ENCODE measurements at places on chromosomes 2 and 18.

GRCh38 chr2:27216416-27217137, 592 bp upstream of the CAD start:
- DNase-seq = no peak

DNA sequence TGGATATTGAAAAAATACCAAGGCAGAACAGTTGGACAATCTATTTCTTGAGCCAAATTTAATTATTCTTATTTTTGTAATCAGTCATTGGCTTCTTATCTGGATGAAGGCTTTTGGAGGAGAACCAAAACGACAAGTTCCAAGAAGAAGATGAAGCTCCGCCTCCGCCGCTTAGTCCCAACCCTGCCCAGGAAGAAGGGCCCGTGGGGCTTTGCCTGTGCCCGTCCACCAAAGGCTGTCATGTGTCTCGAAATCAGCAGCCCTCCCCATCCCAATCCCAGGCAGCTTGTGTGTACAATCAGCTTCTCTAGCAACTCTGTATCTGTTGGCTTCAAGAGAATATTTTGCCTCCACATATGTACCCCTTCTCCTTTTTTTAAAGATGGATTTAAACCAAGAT, 24.6 kb downstream of the PTRHD1 start:
- no peak for DNase-seq

GRCh38 chr2:97982621-97983020, 13.1 kb downstream of the TMEM131 start:
- no peak for DNase-seq

DNA sequence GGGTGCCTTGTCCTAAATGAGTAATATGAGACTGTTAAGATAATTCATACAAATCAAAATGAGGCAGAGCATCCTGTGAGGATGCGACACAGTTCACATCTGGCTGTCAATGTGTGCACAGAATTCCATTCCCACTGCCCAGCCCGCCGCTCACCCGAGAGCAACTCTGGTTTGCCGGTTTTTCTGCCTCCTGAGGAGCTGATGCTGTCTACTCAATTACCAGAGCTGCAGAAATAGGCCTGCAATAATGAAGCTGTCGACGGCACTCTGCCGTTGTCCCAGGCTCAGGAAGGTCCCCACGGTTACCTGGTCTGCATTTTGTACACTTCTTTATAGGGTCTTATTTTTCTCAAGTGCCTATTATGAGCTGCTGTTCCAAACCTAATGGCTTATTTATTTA, 55.7 kb upstream of the LYPD1 start:
- DNase-seq = no peak

- no peak for DNase-seq
These were observed 204.7 kb downstream of the FBXO15 start for GRCh38 chr18:73942956-73943355.

DNA sequence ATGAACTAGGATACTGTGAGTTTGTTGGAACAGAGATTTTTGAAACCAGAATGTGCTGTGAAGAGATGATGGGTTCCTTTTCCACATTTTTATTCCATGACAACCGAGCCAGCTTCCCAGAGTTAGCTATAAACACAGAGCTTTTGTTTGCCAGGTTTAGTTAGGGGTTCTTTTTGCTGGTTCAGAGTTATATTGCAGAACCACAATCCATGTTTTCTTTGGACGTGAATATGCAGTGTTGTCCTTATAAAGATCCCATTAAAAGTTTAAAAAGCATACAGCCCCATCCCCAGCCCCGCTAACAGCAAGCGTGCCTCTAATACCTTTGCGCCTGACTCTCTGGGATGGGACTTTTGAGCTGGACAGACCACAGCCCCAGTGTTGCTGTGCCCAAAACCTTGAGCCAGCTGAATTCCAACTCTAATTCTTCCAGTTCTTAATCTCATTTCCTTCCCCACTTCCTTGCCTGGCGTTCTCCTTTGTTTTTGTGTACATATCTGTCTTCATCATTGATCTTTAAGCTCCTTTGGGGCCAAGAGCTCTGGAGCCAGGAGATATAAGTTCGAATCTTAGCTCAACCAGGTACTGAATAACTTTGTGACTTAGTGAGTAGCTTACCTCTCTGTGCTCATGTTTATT, 72.3 kb downstream of the SPATS2L start:
- DNase-seq = peak; percentile 88

DNA sequence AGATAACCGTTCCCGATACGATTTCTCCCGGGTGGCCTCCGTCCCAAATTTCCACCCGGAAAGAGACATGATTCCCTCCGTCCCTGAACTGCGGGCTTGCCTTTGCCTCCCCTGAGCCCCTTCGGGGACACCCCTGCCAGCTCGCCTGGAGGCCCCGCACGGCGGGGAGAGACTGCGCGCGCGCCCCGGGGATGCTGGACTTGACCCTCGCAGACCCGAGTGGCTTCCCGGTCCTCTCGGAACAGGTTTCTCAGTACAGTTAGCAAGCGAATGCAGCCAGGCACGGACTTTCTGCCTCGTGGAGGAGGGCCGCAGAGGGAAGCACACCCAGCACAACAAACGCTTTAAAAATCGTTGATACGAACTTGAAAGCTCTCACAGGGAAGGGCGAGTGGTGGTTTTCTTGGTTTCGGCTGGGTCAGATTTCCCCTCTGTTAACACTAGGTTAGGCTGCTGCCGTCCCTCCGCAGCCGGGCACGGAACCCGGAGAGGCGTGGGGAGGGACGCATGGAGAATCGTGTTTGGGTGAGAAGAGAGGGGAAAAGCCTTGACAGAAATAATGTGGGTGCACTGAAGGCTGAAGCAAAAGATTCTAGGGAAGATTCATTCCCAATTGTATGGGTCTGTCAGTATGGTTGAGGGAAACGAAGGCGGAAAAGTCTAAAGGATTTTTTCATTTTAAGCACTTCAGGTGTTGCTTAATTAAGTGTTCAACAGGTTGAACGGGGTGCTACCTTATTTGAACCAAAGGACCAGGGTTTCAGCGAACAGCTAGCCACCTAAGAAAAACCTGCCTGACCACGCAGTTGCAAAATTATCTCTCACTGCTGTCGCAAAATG, 916 bp downstream of the TNFRSF11A start:
- DNase-seq = peak; percentile 35

DNA sequence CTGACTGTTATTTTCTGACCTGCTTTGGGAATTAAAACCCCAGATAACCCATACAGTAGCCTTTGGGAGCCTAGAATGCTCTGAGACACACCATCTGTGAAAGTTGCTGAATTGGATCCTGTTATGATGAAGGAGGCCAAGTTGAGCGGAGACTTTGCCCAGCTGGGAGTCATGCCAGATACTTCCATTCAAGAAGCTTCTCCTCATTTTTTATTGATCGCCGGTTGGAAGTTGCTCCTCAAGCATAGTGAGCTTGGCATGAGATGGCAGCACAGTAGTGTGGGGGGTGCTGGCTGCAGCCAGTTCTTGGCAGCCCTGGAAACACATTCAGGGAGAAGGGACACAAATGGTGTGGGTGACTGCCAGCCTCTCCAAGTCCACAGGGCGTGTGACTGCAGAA, 270.7 kb upstream of the NRP2 start:
- DNase-seq = no peak
